ENCODE measurements at places on chromosomes 2 and 18.

DNA sequence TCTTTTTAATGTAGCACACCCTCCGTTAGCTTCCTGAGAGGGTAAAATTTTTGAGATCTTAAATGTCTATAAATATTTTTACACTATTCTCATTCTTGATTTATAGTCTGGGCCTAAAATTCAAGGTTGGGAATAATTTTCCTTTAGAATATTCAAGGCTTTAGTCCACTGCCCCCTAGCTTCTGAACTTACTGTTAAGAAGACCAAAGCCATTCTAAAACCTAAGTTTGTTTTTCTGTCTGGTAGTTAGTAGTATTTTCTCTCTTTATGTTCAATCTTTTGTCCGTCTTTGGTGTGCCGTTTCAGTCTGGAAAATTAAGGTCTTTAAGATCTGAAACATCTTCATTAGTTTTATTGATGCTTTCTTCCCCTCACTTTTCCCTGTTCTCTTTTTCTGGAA lies 14.5 kb downstream of the OSBPL6 start:
- no peak for DNase-seq

GRCh38 chr2:43407935-43408334 lies 181.5 kb upstream of the ZFP36L2 start:
- no peak for DNase-seq

GRCh38 chr18:49742316-49743116 lies 70.8 kb downstream of the ACAA2 start:
- no peak for DNase-seq

- no peak for DNase-seq
Measured at GRCh38 chr18:10398571-10398970, 55.9 kb upstream of the APCDD1 start.

GRCh38 chr2:22821458-22821857 lies 563.5 kb upstream of the KLHL29 start:
- DNase-seq, result no peak

- no peak for DNase-seq
Measured at GRCh38 chr2:39216346-39217191, 27.2 kb downstream of the CDKL4 start.

- no peak for DNase-seq
Measured at GRCh38 chr2:241412144-241412543, 56.1 kb downstream of the FARP2 start.

DNA sequence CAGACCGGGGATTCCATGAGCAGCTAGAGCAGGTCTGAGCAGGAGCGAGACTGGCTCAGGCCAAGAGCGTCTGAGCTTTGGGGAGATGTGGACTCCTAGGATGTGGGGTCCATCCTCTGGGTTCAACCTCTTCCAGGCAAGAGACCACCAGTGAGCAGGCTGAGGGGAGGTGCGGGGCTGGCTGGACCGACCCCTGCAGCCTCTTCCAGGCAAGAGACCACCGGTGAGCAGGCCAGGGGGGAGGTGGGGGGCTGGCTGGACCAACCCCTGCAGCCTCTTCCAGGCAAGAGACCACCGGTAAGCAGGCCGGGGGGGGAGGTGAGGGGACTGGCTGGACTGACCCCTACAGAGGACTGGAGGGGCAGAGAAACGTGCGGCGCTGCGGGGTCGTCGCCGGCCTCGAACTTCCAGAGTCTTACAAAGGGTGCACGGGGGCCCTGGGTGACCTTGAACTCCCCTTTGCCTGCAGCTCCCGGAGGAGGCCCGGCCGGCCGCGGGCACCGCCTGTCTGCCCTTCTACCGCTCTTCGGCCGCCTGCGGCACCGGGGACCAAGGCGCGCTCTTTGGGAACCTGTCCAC lies 63.4 kb downstream of the TPO start:
- DNase-seq, result no peak

- DNase-seq, result no peak
Measured at GRCh38 chr2:88831071-88831791, 139.8 kb downstream of the RPIA start.

- DNase-seq, result peak; percentile 42
Measured at GRCh38 chr2:176638167-176639015, 369.1 kb downstream of the MTX2 start.

DNA sequence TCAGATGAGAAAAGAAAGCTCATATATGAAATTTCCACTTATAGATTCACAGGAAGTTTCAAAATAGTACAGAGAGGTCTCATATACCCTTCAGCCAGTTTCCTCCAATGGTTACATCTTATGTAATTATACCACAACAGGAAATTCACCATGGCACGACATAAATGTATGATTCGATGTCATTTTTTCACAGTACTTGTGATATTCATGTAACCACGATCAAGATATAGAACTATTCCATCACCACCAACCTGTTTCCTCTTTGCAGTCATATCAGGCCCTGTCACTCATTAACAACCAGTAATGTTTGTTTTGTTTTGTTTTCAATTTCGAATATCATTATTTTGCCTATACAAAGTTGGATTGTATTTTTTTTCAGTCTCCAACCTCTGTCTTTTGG lies 314.3 kb upstream of the POU3F3 start:
- DNase-seq, result no peak

- no peak for DNase-seq
Measured at GRCh38 chr2:230417436-230417835, 1.4 kb downstream of the SP100 start.

- DNase-seq, result no peak
Measured at GRCh38 chr2:200128296-200128695, 172.9 kb downstream of the MAIP1 start.

DNA sequence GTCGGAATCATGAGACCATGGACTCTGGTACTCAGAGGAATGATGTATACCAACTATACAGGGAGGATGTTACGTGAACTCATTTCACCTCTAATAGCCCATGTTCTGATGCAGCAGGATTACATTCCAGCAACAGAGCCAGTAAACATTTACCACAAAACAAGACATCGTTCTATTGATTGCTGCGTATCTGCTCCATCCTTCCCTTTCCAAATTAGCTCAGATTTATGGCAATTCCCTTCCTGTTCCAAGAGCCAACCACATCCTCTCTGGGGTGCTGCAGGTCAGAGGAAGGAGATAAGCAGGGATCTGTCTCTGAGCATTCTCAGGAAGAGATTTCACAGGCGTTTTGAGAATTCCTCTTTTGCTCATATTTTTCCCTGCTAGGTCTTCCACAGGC lies 98.3 kb downstream of the KLF7 start:
- DNase-seq, result no peak

- DNase-seq, result no peak
Measured at GRCh38 chr2:143463719-143464118, 334.5 kb downstream of the ARHGAP15 start.

DNA sequence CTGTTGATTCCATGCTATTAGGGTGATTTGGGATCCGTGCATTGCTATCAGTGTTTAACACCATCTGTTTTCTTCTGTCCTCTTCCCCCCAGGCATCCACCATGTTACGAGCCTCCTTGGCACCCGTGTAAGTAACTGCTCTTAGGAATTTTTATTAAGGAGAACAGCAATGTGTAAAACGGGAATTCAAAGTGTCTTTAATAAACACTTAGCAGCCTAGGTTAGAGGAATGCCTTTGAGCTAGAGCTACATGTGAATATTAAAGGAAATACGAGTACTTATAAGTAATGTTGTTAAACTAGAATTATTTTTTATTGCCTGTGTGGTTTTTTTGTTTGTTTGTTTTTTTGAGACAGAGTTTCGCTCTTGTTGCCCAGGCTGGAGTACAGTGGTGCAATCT lies 58.1 kb downstream of the ARMC9 start:
- no peak for DNase-seq

- no peak for DNase-seq
Measured at GRCh38 chr2:222782201-222782730, 78.6 kb upstream of the ACSL3 start.

DNA sequence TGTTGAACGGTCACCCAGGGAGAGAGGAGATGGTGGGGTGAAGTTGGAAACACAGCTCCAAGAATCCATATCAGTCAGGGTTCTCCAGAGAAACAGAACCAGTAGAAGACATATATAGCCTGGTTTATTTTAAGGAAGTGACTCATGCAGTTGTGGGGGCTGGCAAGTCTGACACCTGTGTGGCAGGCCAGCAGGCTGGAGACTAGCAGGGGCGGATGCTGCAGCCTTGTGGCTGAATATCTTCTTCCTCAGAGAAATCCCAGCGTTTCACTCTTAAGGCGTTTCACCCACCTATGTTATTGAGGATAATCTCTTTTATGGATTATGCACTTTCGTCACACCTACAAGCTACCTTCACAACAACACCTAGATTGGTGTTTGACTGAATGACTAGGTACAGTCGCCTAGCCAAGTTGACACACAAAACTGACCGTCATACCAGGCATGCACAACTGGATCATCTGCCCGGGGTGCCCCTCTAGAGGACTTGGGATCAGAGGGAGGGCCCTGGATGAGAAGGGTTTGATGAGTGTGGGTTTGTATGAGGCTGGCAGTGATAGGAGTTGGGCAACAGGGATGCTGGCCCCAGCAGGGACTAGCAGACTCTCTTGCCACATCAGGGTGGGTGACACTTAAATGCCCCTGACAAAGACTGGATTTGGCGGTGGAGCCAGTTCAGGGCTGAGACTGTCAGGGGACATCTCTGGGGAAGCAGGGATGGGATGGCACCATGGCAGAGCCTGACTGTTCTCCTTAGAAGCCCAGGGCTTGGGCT lies 23.4 kb downstream of the MROH2A start:
- no peak for DNase-seq

- no peak for DNase-seq
Measured at GRCh38 chr2:4354678-4355077, 651.3 kb downstream of the DCDC2C start.

DNA sequence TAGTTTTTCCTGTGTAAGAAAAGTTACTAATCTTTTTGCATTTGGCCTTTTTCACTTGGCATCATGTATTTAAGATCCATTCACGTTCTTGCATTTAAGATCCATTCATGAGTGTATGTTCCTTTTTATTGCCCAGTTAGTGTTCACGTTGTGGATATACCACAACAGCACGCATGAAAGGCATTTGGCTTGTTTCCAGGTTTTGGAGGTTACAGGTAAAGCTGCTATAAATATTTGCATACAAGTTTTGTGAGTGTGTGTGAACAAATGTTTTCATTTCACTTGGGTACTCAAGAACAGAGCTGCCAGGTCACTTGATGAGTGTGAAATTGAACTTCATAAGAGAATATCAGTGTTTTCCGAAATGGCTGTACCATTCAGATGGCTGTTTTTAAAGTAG lies 121.2 kb downstream of the CCBE1 start:
- no peak for DNase-seq

DNA sequence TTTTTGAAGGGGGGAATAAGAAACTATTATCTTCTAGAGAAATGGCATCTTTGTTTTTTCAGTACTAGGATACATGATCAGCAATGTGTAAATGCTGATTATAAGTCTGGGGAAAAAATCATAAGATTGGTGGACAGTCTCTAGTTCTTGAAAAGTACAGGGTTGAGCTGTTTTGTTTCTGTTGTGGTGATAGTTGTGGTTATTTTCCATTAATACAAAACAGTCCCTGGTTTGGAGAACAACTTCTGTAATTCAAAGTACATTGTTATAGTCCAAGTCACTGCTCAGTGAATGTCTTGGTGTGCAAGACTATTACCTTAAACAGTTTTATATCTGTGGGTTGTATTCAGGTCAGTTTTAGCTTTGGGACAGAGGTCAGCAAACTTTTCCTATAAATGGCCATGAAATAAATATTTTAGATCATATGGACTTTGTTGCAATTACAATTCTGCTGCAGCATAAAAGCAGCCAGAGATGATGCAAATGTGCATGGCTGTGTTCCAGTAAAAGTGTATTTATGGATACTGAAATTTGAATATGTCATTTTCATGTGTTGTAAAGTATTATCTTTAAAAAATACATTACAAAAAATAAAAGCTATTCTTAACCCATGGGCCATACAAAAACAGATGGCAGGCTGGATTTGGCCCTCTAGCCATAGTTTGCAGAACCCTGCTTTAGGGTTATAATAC lies 111.0 kb downstream of the CERS6 start:
- no peak for DNase-seq

DNA sequence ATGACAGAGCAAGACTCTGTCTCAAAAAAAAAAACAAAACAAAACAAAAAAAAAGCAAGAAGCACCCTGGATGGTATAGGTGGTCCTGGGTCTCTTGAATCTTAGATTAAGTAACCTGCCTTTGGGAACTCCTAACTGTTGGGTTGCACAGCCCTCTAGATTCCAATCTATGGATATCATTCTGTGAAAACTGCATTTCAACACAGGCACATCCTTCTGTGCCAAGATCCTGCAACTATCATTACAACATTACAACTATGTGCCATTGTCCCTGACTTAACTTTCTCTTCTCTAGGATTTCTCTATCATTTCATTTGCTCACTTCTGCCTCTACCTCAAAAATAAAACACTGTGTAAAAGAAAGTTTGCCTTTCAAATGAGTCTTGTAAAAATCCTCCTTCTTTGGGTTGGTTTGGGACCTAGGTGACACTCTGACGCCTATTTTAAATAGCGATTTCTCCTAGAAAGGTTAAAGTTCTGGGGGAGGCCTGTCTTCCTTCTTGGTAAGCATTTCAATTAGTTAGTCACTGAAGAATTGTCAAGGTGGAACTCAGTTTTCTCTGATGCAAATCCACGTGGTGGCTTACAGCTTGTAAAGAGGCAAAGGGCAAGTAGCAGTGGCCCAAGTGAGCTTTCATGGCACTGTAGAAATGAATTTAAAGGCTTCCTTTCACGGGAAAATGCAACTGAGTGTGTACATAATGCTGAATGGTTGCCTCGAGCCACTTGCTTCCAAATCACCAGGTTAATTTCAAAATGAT lies 9.2 kb downstream of the LGALSL start:
- DNase-seq, result no peak

GRCh38 chr2:21748501-21748900 lies 624.7 kb downstream of the TDRD15 start:
- DNase-seq, result no peak

- DNase-seq, result no peak
Measured at GRCh38 chr2:138676619-138677021, 103.6 kb downstream of the NXPH2 start.

GRCh38 chr2:218622606-218623365 lies 15.1 kb downstream of the PLCD4 start:
- DNase-seq, result no peak
